ENCODE measurements at places on chromosomes 3 and 15.

DNA sequence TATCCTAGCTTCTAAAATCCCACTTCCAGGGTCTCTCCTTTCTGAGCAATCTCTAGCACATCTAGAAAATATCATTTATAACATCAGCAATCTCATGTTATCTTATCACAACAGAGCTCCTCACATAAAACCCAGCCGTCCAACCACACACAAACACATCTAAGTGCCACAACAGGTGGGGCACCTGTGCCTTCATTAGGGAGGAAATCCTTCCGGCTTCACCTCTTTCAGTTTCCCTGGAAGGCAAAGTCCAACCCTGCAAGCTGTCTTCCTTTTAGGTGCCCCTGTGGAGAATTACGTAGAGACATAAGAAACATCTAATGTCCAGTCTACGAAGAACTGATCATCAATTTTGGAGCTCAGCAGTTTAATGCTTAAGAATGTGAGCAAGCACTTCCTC lies 1.6 kb downstream of the ZDHHC3 start:
- DNase-seq: no peak

GRCh38 chr3:167750272-167750971 lies 14.9 kb downstream of the SERPINI1 start:
- no peak for DNase-seq

GRCh38 chr3:15964605-15965442 lies 167.0 kb upstream of the ANKRD28 start:
- peak; percentile 43 for DNase-seq

DNA sequence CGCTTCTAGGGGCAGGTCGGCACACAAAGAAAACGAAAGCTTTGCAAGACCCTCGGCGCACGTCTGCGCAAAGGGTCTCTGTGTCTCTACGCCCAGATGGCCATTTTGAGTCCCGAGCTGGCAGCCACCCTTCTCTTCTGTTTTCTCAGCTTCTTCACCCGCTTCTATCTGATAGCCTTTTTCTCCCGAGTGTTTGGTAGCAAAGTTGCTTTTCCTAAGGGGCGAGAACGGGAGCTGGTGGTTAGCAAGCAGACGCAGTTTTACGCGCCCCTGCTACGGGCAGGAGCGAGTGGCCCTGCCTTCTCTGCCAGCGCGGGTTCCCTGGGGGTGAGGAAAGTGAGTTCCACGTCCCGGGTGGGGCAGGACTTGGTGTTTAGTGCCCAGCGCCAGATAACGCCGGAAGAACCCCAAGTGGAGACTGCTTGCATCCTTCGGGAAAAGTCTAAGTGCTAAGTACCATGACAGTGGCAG lies 2.9 kb upstream of the MKRN2 start:
- DNase-seq: no peak

- DNase-seq: no peak
Measured at GRCh38 chr3:16227566-16227965, 37.2 kb downstream of the DPH3 start.

- no peak for DNase-seq
Measured at GRCh38 chr3:133211449-133211848, 173.3 kb downstream of the TMEM108 start.

DNA sequence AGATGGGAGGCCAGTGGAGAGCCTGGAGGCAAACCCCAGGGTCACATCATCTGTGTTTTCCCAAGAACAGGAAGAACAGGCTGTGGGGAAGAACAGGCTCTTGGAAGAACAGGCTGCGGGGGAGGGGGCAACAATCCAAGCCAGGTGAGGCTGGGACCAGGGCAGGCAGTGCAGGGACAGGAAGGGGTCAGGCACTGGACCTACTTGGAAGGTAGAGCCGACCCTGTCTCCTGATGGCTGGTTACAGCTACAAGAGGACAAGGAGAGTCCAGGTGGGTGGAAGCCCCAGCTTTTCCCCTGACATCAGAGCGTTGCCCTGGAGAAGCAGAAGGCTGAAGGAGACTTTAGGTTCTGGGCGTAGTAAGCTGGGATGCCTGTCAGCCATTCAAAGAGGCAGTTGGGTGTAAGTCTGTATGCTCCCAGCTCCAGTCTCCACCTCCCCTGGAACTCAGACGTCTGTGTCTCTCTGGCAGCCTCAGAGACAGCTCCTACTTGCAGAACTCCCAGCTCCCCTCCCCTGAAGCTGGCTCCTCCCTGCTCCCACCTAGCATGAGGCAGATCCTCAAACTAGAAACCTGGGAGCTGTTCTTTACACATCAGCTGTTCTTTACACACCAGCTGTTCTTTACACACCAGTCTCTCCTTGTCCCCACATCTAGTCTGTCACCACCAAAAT lies 130.9 kb downstream of the DNAJB8 start:
- no peak for DNase-seq

GRCh38 chr15:100601617-100602063 lies 344 bp downstream of the LINS1 start:
- DNase-seq: no peak

GRCh38 chr15:32951736-32952464 lies 234.1 kb downstream of the GREM1 start:
- DNase-seq: no peak

DNA sequence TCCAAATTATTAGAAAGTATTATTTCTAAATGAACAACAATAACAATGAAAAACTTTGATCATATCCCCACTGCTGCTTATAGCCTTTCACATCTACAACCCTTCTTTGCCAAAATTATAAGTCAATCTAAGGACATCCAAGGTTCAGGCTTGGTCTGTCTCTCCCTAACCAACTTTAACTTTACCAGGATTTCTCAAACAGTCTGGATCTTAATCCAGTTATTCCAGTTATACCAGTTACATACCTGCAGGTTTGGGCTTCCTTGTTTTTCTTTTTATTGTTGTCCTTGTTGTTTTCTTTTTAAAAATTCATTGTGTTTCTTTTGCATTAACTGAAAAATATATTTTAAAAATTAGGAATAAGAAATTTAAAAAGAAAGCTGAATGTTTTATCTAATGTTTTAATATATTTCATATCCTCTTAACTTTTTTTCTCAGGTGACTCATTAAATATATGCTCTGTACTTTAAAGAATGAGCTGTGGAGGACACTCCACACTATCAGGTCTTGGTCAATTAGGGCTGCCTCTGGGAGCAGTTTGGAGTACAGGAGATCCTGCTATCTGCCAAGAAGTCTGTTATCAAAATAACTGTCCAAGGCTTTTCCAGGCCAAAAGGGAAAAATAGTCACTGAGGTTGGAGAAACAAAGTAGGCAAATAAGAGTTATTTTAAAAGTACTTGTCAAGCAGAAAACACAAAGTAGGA lies 421.4 kb downstream of the EPHA6 start:
- DNase-seq: no peak

DNA sequence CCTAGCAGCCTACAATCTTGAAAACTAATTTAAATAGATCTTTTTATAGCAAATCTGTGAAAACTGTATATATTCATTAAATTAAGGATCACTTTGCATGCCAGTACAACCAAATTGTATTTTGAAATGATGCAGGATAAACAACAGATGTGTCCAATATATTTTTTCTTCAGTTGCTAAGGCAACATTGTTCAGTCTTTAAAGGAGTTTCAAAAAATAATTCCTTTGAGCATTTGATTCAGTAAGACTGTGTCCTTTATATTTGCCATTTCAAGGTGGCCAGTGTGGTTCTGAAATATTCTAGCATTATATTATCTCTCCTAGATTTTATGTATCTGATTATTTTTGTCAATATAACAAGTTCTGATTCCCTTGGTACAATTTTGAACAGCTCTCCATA lies 254.7 kb downstream of the PLOD2 start:
- DNase-seq: no peak

- DNase-seq: no peak
Measured at GRCh38 chr3:113255854-113256615, 44.7 kb downstream of the BOC start.

GRCh38 chr15:84924077-84924731 lies 39.7 kb downstream of the SLC28A1 start:
- DNase-seq: no peak

DNA sequence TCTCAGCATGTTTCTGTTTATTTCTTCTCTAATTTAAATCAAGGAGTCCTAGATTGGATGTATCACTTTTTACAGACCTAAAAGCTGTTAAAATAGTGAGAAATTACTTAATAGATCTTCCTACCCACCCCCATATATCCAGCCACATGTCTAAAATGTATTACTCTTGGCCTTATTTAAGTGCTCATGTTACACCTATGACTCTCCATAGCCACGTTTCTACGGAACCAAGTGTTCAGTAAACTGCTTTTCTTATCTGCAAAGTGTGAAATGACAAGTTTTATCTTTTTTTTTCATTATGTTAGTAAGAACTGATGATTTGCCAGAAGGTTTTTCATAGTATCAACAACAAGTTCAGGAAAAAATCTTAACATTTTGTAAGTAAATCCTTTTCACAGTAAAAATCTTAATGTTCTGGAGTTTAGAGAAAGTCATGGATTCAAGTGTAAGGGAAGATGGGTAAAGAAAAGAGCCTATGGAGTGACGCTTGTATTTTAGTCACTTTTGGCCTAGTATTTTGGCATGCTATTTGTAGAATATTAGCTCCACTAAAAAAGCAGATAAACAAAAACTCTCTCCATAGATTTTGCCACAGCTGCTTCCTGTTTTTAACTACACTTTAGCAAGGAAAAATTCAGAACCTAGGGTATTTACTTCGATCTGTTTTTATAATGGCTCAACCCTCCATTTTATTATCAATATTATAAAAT lies 41.2 kb upstream of the IGSF10 start:
- DNase-seq: no peak

DNA sequence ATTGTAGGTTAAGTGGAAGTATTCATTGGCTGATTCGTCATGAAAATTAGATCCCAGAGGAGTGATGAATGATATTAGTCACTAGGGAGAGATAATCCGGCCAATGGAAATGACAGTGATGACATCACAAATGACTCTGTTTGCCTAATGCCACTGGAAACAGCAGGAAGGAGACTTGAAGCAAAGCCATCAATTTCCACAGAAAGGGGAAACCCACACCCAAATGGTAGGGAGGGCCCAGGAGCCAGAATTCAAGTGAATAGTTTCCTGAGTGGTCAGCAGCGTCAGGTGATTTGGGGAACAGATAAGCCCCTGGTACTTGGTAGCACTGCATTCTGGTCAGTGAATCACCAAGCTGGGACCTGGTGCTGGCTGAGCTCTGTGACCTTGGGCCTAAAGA lies 3.3 kb upstream of the ADAMTS9 start:
- peak; percentile 75 for DNase-seq

DNA sequence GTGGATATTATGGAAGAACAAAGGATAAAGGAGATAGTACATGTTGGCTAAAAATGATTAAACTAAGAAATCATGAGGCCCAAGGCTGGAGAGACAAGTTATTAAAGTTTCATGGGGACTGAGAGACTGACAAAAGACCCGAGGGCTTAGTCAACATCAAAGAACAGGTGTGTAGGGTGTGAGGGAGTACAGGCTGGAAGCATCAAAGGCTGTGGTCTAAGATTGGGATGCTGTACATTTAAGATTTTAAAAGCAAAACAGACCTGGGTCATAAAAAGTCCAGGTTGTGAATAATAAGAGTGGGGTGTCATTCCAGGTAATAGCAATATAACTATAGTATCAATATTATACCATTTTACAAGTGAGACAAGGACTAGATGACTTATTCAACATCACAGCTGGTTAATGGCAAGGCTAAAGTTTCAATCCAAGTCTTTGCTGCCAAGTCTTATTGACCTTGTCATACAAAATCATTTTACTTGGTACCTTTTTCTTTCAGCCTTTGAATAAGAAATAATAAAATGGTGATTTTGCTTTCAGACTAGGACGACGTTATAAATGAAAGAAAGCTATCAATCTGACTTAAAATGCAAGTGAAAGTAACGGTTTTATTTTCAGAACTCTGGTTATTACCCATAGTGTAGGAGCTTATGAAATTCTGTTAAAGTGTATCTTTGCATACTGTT lies 211.6 kb downstream of the TNIK start:
- DNase-seq: no peak

- no peak for DNase-seq
Measured at GRCh38 chr3:122794483-122794778, 438 bp upstream of the SLC49A4 start.

DNA sequence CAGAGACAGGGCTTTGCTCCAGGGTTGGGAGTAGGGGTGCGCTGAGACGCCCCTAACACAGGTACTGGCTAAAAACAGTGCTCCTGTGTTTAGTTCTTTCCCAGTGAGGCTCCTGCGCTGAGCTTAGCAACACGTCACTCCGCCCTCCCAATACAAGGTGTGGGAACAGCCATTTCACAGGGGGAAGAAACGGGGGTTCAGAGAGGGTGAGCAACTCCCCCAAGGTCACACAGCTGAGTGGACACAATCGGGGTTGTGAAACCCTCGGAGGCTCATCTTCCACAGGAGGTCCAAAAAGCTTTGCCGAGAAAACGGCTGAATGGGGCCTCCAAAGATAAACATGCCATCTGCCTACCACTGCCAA lies 628 bp downstream of the PRRT3 start:
- DNase-seq: no peak

GRCh38 chr15:63366451-63366850 lies 15.2 kb downstream of the CA12 start:
- DNase-seq: no peak

- no peak for DNase-seq
Measured at GRCh38 chr3:39541917-39542329, 74.4 kb downstream of the MOBP start.

- DNase-seq: no peak
Measured at GRCh38 chr15:81929557-81929956, 116.3 kb downstream of the MEX3B start.

DNA sequence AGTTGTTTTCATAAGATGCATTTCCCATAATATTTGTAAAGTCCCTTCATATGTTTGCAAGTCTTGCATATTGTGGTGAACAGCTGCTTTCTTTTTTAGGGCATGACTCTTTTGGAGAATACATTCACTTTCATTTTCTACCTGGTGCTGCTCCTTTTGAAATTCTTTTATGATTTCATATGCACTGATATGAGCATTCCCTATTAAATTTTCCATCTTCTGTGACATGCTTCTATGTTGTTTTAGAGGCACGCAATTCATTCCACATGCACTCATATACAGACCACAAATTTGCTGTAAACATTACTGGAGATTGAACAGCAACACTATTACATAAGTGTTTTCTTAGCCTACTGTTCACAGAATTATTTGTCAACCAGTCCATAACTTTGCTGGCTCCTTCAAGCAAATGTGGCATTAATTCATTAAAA lies 92.8 kb upstream of the TNFSF10 start:
- DNase-seq: no peak

- no peak for DNase-seq
Measured at GRCh38 chr3:32502946-32503286, 264 bp upstream of the CMTM6 start.

- no peak for DNase-seq
Measured at GRCh38 chr3:76702676-76703075, 337.2 kb upstream of the ROBO2 start.

GRCh38 chr3:171021377-171021776 lies 5.1 kb downstream of the SLC2A2 start:
- DNase-seq: no peak

DNA sequence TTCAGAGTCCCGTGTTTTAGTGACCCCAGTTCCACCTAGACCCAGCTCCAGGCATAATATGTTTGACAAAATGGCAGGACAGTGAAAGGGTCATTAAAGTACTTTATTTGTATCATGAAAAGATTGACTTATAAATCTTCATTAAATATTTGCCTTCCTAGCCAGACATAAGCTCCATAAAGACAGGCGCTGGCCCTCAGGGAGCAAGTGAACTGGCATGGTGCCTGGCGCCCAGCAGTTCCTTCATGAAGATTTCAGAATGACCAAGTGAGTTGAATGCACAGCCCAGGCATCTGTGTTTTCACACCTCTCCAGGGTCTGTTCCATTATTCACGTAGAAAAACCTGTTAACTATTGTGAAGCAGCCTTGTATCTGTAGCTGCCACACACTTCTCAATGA lies 166.2 kb downstream of the GAP43 start:
- no peak for DNase-seq

GRCh38 chr3:185561374-185561943 lies 9.1 kb upstream of the LIPH start:
- DNase-seq: no peak

GRCh38 chr15:63551400-63551799 lies 45.8 kb upstream of the FBXL22 start:
- no peak for DNase-seq
